ENCODE measurements at places on chromosomes 12 and 14.

DNA sequence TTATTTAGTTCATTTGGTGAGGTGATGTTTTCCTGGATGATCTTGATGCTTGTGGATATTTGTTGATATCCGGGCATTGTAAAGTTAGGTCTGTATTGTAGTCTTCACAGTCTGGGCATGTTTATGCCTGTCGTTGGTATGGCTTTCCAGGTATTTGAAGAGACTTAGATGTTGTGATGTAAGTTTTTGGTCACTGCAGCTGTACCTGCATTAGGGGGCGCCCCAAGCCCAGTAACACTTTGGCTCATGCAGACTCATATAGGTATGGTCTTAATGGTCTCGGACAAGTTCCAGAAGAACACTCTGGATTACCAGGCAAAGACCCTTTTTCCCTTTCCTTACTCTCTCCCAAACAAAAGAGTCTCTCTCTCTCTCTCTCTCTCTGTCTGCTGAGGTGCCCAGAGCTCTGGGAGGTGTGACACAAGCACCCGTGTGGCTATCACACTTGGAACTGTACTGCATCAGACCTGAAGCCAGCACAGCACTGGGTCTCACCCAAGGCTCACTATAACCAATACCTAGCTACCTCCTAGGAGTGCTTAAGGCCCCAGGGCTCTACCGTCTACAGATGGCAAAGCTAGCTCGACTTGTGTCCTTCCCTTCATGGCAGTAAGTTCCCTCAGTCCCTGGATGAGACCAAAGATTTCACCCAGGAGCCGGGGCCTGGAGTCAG is 425.8 kb upstream of the ATXN7L3B start:
- no peak for DNase-seq

DNA sequence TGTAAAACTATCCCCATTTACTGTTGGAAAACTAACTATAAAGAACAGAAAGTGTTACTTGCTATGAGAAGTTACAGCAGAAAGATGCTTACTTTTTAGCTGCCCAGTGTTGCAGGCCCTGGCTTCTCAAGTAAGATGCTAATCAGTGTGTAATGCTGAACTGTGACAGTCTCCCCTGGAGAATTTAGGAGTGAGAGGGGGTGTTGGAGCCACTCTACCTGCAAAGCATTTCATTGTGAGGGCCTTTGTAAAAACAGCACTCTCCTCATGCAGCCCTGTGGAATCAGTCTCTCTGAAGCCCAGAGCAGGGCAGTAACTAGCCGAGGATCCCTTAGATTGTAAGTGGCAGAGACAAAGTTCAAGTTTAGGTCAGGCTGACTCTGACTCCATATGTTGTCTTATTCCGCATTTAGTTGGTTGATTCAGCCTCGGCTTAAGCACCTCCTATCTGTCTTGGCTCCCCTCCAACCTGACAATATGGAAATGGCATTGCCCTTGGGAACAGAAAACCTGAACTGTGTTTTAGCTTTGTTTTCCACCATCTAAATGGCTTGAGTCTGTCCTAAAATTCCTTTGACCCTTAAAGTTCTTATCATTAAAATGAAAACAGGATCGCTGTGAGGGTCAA is 141.3 kb downstream of the PRKCH start:
- DNase-seq: peak; percentile 55

- no peak for DNase-seq
These were observed 20.1 kb downstream of the PIWIL1 start for GRCh38 chr12:130357729-130358330.

GRCh38 chr12:67649570-67650387 is 1.2 kb downstream of the DYRK2 start:
- DNase-seq: no peak

DNA sequence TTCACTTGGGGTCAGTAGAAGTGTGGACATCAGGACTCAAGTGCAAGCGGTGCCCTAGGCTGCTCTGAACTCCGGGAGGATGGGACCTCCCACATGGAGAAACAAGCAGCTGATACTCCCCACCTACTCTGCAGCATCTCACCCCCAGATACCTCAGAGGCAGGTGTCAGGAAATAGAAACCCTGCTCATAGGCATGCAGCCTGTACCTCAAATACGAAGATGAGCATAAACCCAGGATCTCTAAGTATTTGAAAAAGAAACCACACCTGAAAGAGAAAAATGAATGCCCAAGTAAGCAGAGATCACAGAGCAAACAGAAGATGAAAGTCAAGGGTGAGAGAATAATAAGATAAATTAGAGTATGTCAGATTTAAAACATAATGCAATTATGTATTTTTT is 75.6 kb upstream of the WSCD2 start:
- no peak for DNase-seq

GRCh38 chr14:58501214-58501816 is 73.8 kb downstream of the KIAA0586 start:
- peak; percentile 63 for DNase-seq

- DNase-seq: no peak
These were observed 380.1 kb downstream of the RAD51B start for GRCh38 chr14:68199554-68200151.

- DNase-seq: no peak
These were observed 44.5 kb downstream of the LRRC9 start for GRCh38 chr14:59964251-59965007.

GRCh38 chr14:95254288-95254687 is 65.4 kb downstream of the CLMN start:
- no peak for DNase-seq

DNA sequence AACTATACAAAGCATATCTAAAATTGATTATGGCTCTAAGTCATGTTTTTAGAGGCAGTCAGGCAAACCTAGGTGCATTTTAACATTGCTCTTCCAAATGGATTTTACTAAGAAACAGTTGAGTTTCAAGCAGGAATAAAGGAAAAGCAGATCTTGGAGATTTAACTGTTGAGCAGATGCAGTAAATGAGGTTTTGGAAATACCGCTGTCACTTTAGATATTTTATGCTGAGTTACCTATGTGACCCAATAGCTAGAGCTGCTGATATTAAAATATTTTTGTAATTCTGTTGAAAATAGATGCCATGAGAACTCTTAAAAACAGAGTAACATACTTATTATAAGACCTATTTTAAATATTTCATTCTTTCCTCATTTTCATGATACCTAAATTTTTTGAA is 181.4 kb downstream of the SYT1 start:
- DNase-seq: no peak

GRCh38 chr14:104370256-104370870 is 209.2 kb upstream of the C14orf180 start:
- DNase-seq: no peak

GRCh38 chr12:101793401-101793800 is 37.4 kb downstream of the GNPTAB start:
- peak; percentile 76 for DNase-seq

- peak; percentile 93 for DNase-seq
These were observed 34.7 kb upstream of the SLC2A3 start for GRCh38 chr12:7970475-7971252.

DNA sequence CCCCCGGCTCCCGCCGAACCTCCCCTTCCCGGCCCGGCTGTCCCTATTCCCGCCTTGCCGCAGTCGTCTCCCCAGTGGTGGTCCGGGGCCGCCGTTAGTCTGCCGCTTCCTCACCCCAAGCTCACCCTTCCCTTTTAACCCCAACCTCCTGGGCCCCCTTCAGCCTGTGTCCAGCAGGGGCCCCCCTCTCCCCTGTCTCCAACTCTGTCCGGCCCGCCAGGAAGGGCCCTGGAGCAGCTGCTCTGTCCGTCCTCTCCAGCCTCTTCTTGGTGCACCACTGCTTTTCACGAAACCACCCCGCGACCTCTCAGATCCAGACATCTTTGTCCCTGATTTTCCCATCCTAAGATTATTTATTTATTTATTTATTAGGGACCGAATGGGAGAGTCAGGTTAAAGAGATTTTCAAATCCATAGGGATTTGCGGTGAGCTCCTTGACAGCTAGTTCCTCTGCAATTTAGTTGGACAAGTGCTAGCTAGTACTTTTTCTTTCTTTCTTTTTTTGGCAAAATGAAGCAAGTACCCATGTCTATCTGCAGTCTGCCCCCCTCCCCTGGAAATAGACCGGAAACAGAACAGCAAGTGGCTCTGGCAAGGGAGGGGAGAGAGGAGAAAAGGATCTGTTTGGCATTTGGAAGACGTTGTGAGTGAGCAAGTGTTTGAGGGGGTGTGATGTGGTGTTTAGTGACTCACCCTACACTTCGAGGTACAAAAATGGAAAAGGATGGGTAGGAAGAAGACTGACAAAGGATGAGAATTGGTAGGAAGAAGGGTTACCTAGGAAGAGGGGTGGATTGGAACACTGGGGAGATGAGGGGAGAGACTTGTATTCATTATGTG is 632 bp downstream of the UBR7 start:
- DNase-seq: peak; percentile 40

DNA sequence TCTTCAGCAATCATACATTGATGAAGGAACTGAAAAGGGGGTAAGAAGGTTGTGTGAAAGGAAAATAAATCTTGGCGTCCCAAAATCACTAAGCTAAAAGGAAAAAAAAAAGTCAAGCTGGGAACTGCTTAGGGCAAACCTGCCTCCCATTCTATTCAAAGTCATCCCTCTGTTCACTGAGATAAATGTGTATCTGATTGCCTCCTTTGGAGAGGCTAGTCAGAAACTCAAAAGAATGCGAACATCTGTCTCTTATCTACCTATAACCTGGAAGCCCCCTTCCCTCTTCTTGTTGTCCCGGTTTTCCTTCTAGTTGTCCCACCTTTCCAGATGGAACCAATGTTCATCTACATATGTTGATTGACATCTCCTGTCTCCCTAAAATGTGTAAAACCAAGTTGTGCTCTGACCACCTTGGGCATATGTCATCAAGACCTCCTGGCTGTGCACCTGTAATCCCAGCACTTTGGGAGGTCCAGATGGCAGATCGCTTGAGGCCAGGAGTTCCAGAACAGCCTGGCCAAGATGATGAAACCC is 53.1 kb downstream of the RESF1 start:
- DNase-seq: no peak

GRCh38 chr12:85274315-85274651 is 5.7 kb upstream of the ALX1 start:
- no peak for DNase-seq

- no peak for DNase-seq
These were observed 39.8 kb downstream of the DIO3 start for GRCh38 chr14:101600891-101601605.

DNA sequence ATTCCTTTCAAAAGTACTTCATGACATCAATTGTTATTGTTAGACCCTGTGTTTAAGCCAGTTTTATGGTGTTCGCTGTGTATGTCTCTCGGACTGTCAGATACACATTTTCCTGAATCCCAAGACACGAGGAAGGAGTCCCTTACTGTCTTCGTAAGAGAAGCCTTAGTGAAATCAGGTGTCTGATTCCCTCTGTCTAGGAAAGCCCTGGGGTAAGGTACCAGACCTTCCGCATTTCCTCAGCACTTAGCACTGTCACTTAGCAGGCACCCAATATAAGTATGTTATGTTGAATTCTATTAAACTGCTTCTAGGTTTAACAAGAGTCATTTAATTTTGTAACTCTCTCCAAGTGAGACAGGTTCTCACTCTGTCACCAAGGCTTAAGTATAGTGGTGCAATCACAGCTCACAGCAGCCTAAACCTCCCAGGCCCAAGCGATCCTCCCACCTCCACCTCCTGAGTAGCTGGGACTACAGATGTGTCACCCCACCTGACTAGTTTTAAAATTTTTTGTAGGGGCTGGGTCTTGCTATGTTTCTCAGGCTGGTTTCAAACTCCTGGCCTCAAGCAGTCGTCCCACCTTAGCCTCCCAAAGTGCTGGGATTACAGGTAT is 111.0 kb downstream of the BBS10 start:
- DNase-seq: no peak

GRCh38 chr12:292186-292585 is 29.6 kb upstream of the SLC6A13 start:
- DNase-seq: peak; percentile 20

- DNase-seq: no peak
These were observed 930.2 kb upstream of the FOXG1 start for GRCh38 chr14:27836386-27836785.

- DNase-seq: peak; percentile 96
These were observed 543.2 kb upstream of the TBX3 start for GRCh38 chr12:115227137-115227615.

DNA sequence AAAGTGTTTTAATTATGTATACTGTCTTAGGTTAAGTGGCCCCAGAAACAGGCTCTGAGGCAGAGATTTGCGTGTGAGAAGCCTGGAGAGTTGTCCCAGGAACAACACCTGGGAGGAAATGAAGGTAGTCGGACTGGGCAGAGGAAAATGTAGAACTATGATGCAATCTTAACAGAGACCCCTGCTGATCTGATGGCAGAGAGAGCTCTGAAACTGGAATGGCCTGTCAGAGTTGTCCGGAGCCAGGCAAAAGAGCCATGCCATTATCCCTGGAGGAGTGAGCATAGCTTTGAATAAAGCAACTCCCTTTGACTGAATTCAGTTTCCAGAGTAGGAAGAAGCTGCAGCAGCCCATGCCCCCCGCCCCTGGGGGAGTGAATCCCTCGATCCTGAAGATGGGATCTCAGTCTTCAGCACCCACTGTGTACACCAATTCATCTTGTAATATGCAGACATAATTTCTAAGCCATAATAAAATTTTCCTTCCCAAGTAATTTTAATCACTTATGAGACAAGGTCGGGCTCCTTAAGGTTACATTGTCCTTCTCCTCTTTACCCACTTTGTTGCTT is 264.8 kb downstream of the PDZRN4 start:
- no peak for DNase-seq

DNA sequence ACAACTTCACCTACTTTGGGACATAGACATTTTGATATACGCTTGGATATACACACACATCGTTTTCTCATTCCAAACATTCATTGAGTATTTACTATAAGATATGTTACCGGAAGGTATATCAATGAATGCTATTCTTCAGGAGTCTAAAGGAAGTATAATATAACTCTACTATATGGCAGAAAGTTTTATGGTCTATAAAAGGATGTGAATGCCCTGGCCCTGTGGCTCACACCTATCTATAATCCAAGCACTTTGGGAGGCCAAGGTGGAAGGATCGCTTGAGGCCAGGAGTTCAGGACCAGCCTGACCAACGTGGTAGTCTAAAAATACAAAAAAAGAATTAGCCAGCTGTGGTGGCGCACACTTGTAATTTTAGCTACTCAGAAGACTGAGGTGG is 5.6 kb downstream of the NRIP2 start:
- no peak for DNase-seq

GRCh38 chr14:45970621-45971020 is 681.0 kb downstream of the RPL10L start:
- no peak for DNase-seq

DNA sequence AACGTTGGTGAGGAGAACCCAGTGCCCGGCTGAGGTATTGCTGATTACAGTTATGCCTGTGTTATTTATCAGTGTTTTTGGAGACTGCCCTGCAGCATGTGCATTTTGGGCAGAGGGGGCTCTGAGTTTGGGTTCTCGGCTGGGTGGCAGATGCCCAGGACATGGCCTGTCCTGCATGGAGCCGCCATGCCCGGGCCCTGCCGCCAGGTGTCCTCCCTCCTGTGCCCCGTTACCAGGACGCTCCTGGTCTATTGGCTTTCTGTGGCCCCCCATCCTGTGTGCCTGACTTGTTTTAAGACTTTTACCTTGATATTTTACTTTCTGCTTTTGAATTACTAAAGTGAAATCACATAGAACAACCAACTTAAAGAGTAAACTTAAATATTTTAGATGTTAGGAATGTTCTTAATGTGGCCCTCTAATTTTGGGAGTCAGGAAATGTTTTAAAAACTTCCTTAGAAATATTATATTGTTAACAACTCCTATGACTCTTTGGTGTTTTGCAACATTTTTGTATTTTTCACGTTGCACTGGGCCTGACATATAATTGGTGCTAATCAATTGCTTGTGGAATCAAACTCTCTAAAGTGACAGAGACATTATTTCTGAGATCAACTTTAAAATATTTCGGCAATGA is 51.8 kb downstream of the PRIMA1 start:
- DNase-seq: no peak
